ENCODE measurements at places on chromosomes 16 and 17.

GRCh38 chr17:4116516-4116915 is 26.3 kb downstream of the ZZEF1 start:
- DNase-seq, result no peak

GRCh38 chr17:39736319-39737165 is 1.2 kb upstream of the GRB7 start:
- DNase-seq, result no peak

DNA sequence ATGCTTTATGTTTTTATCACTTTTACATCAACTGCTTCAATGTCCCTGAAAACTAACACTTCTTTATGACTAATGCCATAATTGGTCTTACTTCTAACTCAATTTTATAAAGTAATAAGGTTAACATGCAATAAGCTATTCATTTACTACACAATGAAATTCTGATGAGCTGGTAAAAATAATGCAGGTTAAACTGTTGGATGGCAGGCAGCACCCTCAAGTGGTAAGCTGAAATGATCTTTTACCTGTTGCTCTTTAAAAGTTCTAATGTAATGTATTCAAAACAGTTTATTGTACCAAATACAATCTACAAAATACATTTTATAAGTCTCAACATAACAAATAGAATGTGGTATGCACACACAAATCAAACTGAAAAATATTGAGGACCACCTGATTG is 1280.3 kb downstream of the CDH8 start:
- no peak for DNase-seq

DNA sequence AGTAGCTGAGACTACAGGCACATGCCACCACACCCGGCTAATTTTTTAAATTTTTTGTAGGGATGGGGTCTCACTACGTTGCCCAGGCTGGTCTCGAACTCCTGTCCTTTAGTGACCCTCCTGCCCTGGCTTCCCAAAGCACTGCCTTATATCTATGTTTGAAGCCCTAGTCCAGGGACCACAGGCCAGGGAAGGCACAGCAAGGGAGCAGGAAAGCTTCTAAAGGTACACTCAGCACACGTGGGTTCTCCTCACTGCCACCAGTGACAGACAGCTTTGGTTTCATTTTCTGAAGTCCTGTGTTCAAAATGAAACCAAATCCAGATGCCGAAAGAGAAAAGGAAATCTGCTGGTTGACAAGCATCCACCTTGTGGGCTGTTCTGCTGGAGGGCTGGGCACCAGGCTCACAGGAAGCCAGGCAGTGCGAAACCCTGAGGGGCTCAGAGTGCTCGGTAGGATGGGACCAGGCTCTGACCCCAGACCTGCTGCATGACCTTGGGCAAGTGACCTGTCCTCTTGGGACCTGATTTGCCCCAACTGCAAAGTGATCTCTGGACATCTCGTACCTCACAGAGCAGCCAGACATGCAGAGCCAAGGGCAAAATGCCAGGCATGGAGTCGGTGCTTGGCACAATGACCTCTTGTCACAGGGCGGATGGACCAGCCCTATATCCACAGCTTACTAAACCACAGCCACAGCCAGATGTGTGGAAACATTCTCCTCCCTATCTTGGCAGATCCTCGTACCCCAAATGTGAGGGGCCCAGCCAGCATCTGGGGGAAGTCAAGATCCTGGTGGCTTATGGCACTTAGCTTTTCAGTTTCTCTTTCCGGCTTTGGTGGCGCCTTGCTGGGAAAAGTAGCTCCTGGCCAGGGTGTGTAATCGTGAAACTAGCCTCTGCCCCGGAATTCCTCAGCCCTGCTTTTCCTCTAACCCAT is 2.8 kb upstream of the SOCS1 start:
- DNase-seq, result peak; percentile 53

DNA sequence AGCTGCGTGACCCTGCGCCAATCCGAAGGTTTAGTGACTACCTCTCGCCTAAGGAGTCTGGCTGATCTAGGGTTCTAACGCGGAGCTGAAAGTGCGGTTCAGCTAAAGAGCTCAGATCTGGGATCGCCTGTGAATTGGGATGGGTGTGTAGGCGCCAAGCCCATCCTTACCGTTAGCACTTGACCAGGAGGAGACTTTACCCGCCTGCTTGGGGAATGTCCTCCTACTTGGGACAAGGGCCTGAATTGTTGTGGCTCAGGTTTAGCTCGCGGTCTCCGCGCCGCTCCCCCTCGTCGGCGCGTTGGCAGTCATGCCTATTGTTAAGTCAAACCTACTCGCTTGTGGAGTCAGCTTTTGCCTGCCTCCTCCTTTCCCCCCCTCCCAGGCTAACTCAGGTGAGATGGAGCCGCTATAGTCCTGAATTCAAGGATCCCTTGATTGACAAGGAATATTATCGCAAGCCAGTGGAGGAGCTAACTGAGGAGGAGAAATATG is 480 bp downstream of the MRPS7 start:
- no peak for DNase-seq

DNA sequence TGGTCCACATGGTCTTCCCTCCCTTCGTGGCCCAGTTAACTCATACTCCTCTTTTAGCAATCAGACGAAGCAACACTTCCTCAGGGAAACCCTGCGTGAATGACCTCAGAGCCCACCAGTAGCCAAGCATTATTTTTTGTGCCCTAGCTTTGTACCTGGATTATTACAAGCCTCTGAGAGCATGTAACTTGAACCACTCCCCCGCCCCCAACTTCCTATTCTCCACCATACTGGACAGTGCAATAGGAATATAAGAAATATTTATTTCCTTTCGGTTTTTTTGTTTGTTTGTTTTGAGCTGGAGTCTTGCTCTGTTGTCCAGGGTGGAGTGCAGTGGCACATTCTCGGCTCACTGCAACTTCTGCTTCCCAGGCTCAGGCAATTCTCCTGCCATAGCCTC is 2.9 kb downstream of the CPPED1 start:
- DNase-seq, result no peak

DNA sequence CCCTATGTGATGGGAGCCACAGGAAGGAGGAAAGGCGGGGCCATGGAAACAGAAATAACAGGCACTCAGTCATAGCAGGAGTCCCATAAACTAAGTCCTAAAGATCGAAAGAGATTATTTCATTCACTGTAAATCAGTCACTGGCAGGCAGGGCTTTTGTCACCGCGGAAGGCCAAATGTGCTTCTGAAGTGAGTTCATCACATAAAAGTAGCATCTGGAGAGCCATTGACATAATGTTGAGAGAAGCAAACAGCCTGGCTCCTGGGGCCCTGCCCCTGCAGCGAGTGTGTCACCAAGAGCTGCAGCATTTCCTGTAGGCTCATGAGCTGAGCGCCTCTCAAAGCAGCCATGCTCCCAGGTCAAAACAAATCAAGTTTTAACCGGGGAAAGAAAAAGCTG is 476.2 kb downstream of the HAPSTR1 start:
- DNase-seq, result no peak

DNA sequence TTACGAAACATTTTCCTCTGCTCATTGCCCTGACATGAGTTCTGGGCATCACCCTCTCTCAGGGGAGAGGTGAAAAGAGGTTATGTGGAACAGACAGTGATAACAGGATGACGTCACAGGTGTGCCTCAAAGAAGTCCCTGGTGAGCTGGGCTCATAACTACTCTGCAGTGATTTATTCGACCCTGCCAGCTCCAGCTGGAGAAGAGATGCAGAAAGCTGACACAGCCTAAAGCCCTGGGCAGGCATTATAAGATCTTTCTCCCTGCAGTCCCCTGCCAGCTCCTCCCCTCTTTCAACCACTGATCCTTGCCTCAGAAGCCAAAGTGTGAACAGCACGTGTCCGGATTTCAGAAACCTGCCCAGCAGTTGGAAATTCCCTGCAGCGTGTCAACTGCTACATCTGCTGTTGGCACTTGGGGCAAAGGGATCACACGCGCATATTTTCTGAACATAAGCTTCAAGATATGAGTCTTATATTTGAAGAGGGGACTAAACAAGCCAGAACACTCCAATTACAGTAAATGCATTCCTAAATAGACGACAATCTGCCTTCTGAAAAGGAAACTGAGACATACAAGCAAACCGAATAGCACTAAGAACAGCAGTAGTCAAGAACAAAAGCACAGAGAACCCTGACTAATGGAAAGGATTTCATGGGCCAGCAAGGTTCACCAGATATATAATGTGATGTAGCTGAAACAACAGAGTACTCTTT is 80.5 kb downstream of the SMG6 start:
- DNase-seq, result peak; percentile 65

DNA sequence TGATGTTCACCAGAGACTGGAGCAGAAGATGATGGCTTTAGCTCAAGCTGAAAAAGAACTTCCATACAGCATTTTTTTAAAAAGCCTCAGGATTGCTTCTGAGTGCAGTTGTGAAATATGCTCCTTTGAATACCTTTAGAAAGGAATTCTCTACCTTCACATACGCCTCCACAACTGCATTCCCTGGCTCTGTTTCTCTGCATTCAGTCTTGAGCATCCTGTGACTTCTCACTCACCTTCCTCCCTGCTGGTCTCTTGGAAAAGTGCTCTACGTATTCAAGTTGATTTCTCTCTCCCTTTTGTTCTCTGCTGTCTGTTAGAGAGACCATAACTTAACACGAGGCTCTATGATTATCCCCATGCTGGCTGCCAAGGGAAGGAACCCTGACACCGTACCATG is 34.5 kb downstream of the HS3ST2 start:
- DNase-seq, result no peak

DNA sequence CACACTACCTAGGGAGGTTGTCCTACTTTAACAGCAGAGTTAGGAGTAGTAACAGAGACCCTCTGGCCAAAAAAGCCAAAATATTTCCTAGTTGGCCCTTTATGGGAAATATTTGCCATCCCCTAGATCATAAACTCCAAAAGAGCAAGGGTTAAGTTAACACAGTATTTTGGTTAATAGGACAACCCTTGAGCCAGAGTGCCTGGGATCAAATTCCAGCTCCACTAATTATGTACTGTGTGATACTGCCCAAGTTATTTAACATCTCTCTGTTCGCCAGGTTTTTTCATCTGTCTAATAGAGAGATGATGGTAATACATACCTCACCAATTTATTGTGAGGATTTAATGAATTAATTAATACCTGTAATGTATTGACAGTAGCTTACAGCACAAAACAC is 767.4 kb downstream of the KCNJ2 start:
- no peak for DNase-seq

DNA sequence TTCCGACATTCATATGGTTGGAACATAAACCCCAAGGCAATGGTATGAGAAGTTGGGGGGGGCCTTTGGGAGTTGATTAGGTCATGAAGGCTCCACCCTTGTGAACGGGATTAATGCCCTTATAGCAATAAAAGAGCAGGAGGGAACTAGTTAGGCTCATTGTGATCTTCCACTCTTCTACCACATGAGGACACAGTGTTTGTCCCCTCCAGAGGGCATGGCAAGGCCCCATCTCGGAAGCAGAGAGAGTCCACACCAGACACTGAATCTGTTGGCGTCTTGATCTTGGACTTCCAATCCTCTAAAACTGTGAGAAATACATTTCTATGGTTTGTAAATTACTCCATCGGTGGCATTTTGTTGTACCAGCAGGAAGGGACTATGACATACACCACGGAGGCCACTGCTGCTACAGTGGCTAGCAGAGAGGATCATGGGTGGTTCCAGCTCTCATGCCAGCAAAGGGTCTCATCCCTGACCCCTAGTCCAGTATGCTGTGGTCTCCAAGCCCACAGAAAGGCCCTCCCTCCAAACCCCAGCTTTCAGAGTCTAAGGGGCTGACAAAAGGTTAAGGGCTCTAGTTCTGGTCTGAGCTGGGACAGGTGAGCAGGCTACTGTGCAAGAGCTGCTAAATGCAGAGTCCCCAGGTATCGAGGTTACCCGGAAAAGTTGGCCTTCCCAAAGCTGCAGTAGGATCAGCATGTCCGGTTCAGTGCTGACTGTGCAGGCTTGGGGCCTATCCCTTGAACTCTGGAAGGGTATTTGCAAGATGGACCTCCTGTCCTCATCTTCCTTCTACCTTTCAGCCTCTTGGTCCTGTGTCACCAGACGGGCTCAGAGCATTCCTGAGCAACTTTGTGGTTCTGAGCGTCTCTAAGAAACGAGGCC is 12.2 kb downstream of the CCR7 start:
- DNase-seq, result no peak

DNA sequence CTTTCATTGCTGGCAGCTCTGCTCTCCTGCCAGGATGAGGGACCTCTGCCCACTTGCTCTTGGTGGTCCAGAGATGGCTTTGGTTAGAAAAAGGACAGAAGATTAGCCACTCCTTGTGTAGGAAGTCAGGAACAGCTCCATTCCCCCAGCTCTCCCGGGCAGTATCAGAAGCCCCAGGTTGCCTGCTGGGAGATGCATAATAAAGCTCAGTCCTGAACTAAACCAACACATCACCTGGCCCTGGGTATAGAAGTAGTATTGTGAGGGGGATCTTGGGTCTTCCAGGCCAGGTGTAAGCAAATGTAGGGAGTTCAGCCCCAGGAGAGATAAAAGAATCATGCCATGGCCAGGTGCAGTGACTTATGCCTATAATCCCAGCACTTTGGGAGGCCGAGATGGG is 52.4 kb downstream of the NEUROD2 start:
- DNase-seq, result no peak

DNA sequence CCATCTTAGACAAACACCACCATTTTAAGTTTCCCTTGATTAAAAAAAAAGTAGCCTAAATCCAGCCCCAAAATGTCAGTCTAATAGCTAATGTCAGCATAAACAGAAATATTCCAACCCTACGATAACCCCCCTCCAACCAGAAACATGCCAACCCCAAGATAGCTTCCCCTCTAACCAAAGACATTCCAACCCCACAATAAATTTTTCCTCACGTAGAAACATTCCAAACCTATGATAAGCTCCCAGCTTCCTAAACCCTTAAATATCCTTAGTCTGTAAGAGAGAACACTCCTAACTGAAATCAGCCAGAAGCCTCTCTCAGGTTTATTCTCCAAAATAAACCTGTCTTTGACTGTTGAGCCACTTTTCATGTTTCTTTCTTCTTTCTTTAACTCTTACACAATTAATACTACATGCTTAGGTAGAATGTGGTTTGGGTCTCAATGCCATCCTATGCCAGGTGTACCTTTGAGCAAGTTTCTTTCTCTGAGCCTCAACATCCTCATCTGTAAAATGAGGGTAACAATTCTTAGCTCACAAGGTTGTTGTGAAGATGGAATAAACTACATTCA is 10.5 kb upstream of the KRT38 start:
- no peak for DNase-seq

DNA sequence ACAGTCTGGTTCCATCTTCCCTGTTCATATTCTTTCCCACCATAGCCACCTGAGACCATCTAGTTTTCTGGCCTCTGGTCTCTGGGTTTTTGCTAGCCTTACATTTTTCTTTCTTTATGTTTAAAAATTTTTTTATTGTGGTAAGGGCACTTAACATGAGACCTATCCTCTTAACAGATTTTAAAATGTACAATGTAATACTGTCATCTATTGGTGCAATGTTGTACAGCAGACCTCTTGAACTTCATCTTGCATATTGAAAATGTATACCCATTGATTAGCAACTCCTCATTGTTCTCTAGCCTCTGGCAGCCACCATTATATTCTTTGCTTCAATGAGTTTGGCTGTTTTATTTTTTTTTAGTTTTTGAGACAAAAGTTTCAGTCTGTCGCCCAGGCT is 39.2 kb downstream of the ITGAM start:
- no peak for DNase-seq

- DNase-seq, result no peak
Measured at GRCh38 chr16:22217890-22218730, 12.0 kb downstream of the EEF2K start.

- no peak for DNase-seq
Measured at GRCh38 chr17:851924-852323, 69.8 kb downstream of the MRM3 start.

- DNase-seq, result no peak
Measured at GRCh38 chr16:63742150-63742549, 1379.7 kb downstream of the CDH11 start.

GRCh38 chr16:84660973-84661372 is 12.7 kb downstream of the KLHL36 start:
- no peak for DNase-seq

GRCh38 chr17:27994586-27994985 is 47.9 kb upstream of the NLK start:
- DNase-seq, result no peak
